Stimulated activated CD8-positive, alpha-beta memory T cell treated with anti-CD3 and anti-CD28 coated beads, Interleukin-7, amount 100 ng/mL, for 1 hour (primary cell): ENCODE measurements at places on chromosomes 12 and 14.

DNA sequence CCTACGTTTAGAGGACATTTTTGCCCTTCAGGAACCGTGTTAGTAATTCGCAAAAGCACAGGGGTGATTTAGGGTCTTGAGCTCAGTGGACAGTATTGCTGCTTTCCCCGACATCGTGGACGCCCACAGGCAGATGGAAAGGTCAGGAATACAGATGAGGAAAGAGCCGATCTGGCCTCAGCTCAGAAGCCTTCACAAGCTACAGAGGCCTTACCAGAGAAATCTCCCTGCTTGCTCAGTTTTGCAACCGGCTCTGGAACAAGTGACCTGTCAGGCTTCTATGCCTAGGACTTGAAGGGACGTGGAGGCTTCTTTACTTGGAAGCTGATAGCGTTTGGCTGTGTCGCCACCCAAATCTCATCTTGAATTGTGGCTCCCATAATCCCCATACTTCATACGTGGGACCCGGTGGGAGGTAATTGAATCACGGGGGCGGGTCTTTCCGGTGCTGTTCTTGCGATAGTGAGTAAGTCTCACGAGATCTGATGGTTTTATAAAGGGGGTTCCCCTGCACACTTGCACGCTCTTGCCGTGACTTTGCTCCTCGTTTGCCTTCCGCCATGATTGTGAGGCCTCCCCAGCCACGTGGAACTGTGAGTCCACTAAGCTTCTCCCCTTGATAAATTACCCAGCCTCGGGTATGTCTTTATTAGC, 332.5 kb downstream of the MED13L start:
- no peak for DNase-seq

- DNase-seq = no peak
Observed at GRCh38 chr12:126998747-126999285, 1268.2 kb upstream of the TMEM132C start.

- no peak for DNase-seq
Observed at GRCh38 chr14:91706996-91707395, 24.9 kb downstream of the CATSPERB start.

DNA sequence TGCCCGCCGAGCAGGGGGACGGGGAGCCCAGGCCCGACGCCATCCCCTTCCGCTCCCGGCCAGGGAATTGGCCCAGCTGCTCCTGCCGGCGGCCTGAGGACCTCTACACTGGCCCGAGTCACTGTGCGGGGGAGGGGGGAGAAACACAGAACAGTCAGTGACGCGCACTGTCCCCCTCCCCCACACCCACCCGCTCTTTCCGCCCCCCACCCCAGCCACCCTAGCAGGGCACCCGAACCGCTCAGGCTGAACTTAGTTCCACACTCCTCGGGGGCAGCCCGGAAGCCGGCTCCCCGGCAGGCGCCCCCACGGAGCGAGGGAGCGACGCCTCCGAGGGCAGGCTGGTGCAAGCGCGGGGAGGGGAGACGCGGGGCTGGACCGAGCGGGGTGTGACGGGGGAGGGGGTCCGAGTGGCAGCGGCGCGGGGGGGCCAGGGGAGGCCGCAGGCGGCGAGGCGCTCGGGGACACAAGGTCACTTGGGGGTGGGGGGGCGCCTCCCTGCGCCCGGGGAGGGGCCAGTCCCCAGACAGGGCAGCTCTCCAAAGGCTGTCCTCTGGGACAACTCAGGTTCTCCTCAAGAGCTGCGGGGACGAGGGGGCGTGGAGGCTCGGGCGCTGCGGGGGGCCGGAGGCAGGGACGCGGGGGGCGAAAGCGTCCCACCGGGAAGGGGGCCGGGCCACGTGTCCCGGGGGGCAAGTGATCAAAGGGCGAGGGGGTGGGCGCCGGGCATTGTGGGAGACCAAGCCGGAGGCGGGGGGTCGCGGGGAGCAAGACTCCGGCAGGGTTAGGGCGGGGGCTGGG, 648 bp downstream of the CHD4 start:
- DNase-seq = peak; percentile 35

- no peak for DNase-seq
Observed at GRCh38 chr12:74393272-74393671, 144.4 kb upstream of the ATXN7L3B start.

DNA sequence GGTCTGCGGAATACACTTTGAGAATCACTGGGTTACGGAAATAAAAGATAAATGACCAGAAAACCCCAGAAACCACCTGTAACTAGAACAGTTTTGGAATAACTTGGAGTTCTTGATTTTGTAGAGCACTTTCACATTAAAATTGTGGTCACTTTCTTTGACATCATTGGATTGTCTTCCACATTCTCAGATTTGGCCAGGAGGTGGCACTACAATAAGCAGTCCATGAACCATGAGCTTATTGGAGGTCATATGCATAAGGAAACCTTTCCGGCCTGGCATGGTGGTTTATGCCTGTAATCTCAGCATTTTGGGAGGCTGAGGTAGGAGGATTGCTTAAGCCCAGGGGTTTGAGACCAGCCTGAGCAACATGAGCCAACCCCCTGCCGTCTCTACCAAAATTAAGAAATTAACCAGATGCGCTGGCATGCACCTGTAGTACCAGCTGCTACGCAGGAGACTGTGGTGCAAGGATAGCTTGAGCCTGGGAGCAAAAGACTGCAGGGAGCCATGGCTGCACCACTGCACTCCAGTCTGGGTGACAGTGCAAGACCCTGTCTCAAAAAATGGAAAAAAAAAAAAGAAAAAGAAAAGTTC, 107.7 kb upstream of the CAND1 start:
- no peak for DNase-seq

DNA sequence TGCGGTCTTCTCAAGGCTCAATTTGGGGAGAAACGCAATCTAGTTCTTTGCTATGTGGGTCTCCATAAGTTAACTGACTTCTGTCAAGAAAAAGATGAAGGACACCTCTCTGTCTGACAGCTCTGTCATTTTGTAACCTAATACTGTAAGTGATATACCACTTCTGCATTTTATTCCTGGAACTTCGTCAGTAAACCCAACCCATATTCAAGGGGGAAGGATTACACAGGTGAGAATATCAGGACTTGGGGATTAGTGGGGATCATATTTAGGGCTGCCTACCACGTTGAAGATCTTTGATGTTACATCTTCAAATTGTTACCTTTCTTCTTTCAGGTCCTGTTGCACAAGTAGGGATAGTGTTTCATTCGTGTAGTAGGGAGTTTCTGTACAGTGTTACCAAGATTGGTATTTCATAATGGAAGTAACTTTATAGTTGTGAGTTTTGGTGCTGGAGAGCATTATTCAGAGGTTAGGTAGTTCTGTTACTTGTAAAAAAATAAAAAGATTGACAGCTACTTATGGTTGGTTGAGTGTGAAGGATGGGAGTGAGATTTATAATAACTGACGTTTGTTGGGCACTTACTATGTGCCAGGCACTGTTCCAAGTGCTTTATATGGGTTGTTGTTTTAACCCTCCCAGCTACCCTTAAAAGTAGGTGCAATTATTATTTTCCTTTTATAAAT, 1.6 kb downstream of the TMEM260 start:
- DNase-seq = no peak

DNA sequence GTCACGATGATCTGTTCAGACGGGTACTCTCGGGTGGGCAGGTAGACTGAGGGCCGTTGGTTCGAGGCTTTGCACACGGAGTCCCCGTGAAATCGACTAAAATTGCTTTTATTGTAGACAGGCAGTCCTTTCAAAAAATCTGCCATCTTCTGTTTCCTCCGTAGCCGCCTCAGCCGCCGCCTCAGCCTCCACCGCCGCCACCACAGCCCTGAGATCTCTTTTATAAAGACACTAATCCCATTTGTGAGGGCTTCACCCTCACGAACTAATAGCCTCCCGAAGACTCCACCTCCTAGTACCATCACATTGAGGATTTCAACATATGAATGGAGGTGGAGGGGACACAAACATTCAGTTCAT, 74.2 kb downstream of the KLHL28 start:
- no peak for DNase-seq

- no peak for DNase-seq
Observed at GRCh38 chr12:22477166-22477893, 67.0 kb downstream of the C2CD5 start.

DNA sequence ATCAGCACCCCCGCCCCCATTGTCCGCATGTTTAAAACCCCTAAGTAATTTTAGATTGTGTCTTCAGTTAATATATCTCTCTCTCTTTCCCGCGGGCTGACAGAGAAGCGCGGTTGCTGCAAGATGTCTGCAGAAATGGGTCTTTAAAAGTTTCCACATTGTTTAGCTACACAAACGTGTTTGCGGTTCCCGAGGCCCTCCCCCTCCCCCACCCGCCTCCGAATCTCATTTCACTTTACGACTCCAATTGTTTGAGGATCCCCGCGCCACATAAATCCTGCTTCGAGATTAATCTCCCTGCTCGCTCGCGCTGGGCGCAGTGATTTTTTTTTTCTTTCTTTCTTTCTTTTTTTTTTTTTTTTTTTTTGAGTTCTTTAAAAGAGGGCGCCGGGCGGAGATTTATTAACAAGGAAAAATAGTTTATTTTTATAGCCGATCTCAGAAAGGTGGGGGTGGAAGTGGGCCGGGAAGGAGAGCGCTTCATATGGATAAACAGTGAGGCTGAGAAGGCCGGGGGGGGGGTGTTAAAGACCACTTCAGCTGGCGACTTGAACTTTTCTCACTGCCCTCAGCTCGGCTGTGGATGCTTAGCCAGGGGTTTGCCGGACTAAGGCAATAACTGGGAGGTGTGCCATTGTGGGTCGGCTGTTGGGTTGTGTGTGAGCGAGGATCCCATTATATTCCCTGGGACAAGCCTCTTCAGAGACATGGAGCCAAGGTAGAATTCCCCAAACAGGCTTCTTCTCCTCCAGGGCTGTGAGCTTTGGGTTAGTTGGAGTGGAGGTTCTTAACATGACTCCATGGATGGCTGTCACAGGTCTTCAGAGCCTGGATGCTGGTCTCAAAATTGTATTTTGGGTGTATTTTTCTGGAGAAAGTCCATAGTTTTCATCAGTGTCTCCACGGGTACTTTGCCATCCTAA, 39.7 kb upstream of the TBX5 start:
- DNase-seq = no peak

DNA sequence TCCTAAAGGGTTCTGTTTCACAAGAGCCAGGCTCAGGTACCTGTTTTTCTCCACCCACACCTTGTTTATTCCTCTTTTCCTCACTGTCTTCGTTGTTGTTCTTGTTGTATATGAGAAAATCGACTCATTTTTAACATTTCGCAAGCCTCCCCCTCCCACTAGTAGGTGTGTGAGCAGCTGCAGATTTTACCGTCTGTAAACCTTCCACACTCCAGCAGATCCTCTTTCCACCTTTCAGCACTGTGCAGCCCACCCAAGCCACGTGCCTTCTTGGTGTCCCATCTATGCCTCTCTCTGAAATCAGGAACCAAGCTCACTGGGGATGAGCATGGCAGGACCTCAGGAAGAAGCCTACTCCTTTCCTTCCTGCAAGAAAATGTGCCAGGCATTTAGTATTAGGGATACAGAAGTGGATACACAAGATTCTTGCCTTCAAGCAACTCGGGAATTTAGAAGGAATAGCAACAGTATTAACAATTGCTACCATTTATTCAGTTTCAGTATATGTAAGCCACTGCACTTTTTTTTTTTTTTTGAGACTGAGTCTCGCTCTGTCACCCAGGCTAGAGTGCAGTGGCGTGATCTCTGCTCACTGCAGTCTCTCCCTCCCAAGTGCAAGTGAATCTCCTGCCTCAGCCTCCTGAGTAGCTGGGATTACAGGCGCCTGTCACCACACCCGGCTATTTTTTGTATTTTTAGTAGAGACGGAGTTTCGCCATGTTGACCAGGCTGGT, 113.6 kb downstream of the CHST11 start:
- no peak for DNase-seq

DNA sequence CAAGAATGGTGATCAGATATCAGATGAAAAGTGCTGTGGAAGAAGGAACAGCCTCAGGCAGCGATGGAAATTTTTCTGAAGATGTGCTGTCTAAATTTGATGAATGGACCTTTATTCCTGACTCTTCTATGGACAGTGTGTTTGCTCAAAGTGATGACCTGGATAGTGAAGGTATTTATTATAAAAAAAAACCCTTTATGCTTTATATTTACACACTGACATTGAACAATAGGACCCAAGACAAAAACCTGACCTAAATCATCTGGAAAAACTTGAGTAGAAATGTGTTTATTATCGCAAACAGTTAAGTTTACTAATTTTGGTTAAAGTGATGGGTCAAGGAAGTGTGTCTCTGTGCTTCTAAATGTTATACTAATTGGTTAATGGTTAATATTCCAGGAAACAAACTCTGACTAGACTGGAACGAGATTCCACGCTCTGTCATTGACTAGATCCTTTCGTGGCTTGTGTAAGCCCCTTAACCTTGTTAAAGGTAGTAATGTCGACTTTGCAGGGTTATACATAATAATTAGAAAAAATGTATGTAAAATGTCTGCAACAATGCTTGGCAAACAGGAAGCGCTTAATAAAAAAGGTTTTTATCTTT, 62.7 kb downstream of the LRRK2 start:
- no peak for DNase-seq

GRCh38 chr14:55188686-55189295, 2.6 kb downstream of the DLGAP5 start:
- DNase-seq = no peak

DNA sequence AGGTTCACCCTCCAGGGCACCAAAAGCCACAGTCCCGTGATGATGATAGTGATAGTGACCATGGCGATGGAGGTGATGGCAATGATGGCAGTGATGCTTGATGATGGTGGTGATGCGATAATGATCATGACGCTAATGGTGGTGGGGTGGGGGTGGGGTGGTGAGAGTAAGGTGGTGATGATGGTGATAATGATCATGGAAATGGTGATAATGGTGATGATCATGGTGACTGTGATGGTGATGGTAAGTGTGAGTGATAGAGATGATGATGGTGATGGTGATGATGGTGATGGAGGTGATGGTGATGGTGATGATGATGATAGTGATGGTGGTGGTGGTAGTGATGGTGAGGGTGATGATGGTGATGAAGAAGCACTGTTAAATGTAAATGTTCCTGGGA, 96.9 kb downstream of the SYNE3 start:
- DNase-seq = no peak

GRCh38 chr14:87066221-87066817, 926.7 kb downstream of the GALC start:
- DNase-seq = no peak

- no peak for DNase-seq
Observed at GRCh38 chr12:95118788-95119179, 45.4 kb upstream of the NR2C1 start.

DNA sequence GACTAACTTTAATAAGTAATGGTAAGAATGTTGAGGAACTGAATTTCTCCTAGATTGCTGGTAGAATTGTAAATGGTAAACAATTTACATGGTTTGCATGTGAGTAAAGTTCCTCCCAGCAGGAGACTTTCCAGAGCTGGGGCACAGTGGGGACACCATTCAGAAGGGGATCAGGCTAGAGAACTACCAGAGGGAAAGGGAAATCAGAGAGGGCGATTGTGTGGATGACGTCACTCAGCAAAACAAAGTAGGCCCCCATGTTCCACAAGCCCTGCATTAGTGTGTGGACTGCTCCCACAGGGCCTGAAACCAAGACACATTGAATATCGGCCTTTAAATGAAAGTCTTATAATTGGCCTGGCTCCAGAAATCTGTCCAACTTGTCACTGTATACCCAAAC, 9.5 kb downstream of the RNASE11 start:
- DNase-seq = no peak

- DNase-seq = no peak
Observed at GRCh38 chr14:73521229-73521628, 15.7 kb upstream of the ACOT1 start.
